ENCODE measurements at places on chromosomes 6 and 20.

DNA sequence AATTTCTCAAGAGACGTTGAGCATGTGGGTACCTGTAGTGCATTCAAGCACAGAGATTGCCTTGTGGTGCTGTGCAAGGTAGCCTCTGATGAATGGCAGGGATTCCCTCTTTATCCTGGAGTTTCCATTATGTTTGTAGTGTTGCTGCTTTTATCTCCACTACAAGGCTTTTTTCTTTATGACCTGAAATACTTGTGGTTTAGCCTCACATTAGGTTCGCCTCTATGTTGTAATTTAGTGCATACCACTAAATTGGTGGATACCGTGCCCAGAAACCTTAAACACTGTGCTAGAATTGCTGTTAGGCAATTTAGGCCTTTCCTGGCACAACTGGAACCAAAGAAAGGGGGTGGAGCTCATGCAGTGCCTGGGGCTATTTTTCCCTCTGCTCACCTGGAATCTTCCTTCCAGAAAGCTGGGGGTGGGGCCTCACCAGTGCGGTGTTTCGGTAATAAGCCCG, 76.8 kb downstream of the NCOA7 start:
- peak; percentile 69 for DNase-seq

DNA sequence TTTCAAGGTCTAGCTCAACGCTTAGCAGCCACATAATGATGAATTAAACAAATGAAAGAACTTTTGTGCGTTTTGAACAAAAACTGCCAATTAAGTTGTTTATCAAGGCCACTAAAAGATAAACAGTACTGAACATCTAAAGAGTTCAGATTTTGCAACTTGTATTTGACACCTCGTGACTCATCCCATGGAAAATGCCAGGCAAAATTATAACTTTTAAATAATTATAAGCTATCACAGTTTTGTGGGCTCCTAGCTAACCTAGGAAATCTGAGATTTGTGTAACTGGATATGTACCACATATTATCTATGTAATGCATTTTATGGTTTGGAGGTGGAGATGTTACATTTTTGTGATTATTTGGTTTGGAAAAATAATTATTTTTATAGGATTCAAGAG, 9.6 kb upstream of the BAG2 start:
- DNase-seq: no peak

GRCh38 chr6:35094183-35094582, 47.0 kb downstream of the TCP11 start:
- no peak for DNase-seq

- DNase-seq: no peak
Observed at GRCh38 chr6:14732226-14732843, 513.5 kb upstream of the JARID2 start.

DNA sequence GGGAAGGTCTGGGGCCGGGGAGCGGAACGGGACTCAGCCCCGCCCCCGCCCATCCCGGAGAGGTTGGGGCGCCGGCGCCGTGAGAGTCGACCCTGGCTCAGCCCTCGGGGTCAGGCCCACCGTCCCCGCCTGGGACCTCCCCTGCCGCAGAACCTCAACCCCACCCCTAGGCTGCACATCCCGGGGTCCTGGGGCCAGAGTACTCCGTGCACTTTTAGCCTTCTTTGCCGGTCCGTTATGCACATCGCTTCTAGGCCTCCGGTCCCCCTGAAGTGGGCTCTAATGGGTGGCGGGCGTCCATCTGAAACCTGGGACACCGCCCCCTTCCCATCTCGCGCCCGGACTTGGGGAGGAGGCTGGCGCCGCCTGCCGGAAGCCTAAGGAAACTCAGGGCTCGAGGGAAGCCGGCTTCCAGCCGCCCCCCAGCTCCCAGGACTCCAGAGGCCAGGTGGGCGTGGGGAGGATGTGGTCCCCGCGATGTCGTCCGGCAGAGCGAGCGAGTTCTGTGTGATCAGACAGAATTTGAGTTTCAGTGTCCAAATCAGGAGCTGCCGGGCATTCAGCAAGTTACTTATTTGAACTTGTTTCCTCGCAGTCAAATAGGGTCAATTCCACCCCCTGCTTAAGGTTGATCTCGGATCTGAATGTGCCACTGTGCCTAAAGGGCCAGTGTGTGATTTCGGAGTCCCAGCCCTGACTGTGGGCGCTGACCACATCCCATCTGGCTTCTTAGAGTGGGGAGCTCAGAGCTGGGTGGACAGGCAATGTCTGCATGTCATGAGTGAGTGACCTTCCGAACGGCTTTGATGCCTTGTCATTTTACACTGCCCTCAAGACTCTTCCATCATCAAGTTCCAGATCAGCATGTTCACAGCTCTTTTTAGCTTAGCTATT, 47.6 kb downstream of the CPXM1 start:
- no peak for DNase-seq

DNA sequence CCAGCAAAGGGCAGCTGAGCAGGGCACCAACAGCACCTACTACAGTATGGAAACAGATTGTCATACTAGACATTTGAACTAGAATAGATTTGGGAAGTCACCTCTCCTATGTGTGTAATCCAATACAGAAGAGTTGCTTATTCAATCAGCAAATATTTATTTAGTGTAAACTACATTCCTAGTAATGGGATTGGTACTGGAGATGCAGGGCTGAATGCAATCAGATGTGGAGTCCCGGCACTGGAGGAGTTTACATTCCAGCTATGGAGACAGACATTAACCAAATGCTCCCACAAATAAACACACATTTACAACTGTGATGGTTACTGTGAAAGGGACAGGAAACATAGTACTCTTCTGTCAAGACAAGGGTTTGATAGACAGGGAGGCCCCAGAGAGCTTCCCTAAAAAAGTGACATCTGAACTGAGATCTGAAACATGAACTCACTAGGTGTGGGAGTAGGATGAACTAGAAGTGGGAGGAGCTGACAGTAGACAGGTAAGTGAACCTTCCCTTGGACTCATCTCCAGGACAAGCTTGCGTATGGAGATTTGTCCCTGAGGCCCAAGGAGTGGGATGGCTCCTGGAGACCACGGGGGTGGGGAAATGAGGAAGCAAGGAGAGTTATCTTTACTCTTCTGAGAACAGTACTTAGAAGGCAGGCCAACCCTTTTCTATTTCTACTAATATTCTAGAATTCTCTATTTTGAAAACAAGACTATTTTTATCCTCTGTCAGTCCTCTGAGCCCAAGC, 420.5 kb downstream of the MAFB start:
- DNase-seq: peak; percentile 28

DNA sequence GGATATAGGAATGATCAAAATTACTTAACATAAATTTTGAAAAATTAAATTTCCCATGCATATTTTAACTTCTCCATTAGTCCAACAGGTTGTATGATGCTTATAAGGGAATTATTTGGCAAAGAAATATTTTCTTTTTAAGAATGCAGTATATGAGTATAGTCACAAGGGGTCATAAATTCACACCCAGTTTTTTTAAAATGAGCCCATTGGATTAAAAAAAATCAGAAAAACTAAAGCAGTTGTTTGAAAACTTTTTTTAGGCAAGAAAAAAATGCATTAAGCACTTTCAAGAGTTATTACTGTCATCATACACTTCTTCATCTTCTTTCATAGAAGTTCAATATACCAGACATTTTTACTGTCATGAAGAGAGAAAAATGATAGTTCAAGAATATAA, 404.2 kb upstream of the FLRT3 start:
- no peak for DNase-seq

- DNase-seq: no peak
Observed at GRCh38 chr6:33481192-33481591, 26.8 kb downstream of the ZBTB9 start.

DNA sequence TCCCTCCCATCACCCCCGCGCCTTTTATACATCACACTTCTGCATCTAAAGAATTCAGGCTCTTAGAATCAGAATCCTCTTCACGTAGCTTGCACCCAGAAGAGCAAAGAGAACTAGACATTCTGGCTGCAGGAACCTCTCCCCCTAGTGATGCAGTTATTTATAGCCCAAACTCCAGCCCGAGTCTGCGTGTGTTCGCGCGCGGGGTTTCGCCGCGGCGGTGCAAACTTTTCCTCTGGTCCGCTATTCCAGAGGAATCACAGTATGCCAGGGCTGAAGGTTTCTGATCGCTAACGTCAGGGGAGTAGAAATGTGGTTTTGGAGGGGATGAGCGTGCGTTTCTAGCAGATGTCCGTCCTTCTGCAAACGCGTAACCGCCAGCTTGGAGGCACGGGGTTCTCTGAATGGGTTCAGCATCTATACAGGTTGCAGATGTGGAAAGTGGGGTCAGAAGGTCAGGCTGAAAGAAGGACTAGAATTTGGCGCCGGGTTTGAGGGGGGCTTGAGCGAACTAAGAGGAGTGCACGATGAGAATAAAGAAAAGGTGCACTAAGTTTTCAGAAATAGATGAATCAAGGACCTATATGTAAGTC, 1.8 kb downstream of the EPHA7 start:
- DNase-seq: no peak

DNA sequence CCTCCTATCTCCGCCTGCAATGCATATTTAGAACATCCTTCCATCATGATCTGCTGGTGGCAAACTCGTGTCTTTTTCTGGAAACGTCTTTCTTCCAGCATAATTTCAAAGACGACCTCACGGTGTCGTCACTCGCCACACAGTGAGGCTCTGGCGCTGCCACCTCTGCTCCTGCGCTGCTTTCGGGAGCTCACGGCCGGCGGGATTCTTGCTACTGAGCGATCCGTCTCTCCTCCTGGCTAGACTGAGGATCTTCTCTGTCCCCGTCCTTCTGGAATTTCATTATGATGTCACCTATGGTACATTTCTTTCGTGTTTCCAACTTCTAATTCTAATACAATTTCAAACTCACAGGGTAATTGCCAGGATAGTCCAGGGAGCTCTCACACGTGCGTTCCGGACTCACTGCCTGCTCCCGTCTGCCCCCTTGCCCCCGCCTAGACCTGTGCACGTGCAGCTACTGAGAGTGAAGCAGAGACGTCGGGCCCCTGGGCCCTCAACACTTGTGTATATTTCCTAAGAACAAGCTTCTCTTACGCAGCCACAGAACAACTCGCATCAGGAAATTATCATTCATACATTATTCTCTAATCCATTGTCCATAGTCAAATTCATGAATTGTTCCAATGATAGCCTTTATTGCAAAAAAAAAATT, 25.5 kb upstream of the HELZ2 start:
- no peak for DNase-seq

DNA sequence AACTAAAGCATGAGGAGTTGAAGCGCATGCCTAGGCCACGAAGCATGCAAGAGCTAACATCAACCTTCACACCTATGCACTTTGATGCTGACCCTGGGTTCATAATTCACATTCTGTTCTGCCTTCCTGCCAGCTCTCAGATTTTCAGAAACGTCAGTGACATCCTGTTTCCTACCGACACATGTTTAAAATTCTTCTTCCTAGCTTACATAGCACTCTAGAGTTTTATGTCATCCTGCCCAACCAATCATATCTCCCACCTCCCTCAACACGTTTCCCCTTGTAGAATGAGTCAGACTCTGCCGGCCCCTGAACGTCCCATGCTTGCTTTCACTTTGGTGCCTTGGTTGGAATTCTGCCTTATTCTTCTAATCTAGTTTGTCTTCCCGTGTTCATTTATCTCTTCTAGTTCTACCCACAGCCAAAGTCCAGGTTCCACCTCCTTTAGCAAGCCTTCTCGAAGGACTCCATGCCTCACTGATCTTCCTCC, 97.2 kb upstream of the MAP7 start:
- peak; percentile 60 for DNase-seq

DNA sequence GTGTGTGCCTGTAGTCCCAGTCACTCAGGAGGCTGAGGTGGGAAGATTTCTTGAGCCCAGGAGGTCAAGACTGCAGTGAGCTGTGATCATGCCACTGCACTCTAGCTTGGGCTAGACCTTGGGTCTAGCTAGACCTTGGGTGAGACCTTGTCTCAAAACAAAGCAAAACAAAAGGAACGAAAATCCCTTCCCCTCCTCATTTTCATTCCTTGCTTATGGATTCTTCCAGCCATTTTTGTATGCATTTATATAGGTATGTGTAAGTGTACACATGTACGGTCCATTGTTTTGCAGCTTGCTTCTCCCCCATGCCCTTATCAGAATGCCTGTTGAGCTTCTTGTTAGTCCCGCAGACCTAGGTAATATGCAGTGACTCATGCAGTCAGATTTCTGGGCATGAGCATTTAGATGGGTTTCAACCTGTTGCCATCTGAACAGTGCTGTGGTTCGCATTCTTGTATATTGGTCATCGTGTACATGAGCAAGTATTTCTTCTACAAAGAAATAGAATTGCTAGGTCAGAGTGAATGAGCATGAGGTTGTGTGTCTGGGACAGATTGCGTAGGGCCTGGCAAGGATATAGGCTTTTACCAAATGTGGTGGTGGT, 73.2 kb downstream of the ATRN start:
- DNase-seq: no peak
